ENCODE measurements at places on chromosomes 3 and 15.
A peak's percentile ranks its signal among the peaks of the same experiment; 100 is the strongest.

DNA sequence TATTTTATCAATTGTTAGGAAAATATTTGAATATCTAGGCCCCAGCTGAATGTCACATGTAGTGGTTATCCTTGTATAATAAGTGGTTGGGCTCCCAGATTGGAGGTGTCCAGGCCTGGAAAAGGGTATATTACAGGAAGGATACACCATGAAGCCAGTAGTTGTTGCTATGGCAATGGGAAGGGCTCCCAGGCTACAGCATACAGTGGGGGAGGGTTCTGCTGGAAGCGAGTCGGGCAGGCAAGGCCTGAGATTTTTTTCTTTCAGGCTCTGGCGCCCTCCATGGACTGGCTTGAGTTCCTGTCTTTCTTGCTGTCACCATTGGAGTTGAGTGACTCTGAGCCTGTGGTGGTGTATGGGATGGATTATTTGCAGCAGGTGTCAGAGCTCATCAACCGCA lies 8.9 kb downstream of the ECE2 start:
- DNase-seq, result peak; percentile 49

GRCh38 chr15:69299451-69299886 lies 757 bp downstream of the PAQR5 start:
- DNase-seq, result no peak

DNA sequence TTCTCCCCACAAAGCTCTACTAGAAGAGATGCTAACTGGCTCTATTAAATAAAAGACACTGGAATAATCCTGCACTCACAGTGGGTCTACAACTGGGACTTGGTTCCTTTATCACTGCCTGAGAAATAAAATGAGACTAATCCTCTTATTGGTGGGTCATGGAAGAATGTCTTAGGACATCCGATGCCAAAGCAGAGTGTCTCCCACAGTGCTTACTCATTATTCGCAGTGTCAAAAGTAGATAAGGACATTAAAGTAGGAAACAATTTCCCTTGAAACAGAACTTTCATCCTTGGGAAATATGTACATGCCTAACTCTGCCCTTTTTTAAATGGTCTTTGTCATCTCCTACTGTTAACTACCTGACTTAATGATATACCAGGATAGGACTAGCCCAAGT lies 71.5 kb downstream of the GSK3B start:
- no peak for DNase-seq

- DNase-seq, result no peak
Observed at GRCh38 chr15:95252404-95252803, 1021.0 kb downstream of the MCTP2 start.

- DNase-seq, result peak; percentile 23
Observed at GRCh38 chr3:176430244-176431037, 766.8 kb downstream of the TBL1XR1 start.

GRCh38 chr15:74291101-74292071 lies 55.3 kb downstream of the CCDC33 start:
- peak; percentile 85 for DNase-seq

- DNase-seq, result no peak
Observed at GRCh38 chr3:98032904-98033303, 2.2 kb downstream of the GABRR3 start.

DNA sequence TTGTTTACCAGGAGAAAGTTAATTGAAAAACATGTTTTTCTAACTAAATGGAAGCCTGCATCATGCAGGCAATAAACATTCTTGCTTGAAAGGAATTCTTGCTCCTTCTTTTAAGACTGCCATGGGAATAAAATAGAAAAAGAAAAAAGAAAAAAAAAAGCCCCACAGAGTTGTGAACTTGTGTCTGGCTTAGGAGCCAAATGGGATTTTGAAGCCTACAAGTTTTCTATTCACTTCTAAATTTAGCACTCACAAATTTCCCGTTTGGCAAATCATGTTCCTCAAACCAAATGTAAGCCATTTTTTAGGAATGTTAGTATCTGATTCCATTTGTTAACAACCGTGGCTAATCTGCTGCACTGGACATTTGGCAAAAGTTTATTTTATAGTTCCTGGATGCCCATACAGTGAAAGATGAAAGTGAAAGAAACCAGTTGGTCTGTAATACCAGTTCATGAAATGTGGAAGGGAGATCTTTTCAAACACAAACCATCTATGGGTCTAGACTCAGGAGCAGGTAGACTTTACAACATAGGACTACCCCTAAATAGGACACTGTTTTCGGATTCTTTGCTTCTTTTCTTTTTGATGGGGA lies 133.8 kb upstream of the GMNC start:
- DNase-seq, result no peak

DNA sequence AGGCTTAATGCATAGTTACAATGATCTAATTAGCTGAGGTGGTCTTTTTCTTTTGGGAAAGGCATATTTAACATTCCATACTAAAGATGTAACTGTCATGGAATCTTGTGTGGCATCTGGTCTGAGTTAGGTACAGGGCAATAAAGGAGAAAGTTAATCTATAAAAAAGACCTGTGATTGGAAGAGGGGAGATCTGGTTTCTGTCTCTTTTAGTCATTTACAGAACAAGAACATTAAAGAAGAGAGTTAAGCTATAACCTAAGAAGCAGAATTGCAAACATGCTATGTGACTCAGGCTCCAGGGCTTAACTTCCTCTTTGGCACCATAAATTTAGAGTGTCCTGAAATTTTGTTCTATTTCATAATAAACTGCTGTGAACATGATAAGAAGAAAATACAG lies 47.2 kb upstream of the MME start:
- DNase-seq, result no peak

DNA sequence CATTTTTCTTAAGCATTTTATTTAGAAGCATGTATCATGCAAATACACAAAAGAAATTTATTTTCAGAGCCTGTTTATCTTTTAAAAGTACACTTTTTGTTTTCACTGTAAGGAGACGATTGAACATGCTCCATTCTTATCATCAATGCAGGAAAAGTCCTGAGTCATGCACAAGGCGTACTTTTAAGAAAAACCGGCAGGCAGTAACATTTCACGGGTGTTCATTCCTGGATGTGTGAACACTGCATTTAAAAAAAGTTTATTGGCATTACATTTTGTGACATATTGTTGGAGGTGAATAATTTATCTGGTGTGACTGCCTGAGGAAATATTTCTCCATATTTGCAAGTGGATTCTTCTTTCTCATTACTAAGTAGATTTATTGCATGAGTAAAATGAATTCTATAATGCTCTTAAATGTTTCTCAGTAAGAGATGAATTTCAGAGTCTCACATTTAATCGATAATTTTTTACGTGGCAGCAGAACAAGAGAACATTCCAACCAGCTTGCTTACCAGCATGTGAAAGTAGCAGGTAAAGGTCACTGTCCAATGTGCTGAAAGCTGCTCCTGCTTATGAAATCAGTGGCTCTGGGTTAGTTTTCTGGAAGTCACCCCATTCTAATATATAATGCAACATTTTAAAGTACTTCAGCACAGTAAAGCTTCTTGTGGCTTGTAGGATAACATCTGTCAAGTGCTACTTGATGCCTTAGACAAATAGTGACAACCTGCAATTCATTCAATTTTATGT lies 87.0 kb downstream of the SV2B start:
- DNase-seq, result no peak

DNA sequence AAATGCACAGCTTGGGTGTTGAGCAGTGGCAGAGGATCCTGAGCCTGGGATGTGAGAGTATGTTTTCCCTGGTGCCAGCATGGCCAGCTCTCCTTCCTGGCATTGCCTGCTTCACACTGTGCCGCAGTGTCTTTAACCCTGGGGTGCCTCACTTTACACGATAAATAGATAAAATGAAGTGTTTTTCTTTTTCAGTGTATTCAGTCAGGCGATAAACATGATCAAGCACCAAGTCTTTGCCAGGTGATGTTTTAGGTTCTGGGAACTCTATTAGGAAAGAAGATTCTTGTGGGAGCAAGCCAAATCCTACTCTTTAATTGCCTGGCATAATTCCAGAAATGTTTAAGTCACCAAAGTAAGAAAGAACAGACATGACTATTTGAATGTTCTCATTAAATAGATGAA lies 14.0 kb downstream of the ABHD6 start:
- no peak for DNase-seq

- no peak for DNase-seq
Observed at GRCh38 chr3:122996038-122996580, 31.5 kb downstream of the SEMA5B start.

DNA sequence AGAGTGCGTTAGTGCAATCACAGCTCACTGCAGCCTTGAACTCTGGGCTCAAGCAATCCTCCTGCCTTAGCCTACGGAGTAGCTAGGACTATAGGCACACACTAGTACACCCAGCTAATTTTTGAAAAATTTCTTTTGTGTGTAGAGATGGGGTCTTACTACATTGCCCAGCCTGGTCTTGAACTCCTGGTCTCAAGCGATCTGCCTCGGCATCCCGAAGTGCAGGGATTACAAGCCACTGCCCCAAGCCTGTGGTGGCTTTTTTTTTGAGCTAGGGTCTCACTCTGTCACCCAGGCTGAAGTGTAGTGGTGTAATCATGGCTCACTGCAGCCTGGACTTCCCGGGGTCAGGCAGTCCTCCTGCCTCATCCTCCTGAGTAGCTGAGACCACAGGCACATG lies 17.1 kb downstream of the PCCB start:
- no peak for DNase-seq

- no peak for DNase-seq
Observed at GRCh38 chr15:58584789-58585461, 153.1 kb downstream of the LIPC start.

Measured in GM13977 (cell line).